ENCODE measurements at places on chromosomes 2 and 18.

DNA sequence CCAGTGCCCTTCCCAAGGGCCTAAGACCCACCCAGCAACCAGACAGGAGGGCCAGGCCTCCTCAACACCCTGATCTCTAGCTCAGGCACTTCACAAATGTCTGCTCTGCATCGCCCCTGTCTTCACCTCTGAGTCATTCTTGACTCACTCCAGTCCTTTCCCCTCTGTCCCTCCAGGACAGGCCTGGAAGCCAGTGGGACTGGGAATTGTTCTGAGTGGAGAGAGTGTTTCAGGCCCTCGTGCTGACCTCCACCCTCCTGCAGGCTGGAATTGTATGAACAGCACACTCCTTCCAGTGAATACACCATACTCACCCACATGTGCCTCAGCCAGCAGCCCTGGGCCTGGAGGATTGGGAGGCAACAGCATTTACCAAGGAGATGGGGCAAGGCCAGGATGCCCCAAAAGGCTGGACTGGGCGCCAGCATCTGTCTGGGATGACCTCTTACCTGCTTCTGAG is 304.2 kb downstream of the CYP26B1 start:
- no peak for DNase-seq

GRCh38 chr18:59665057-59666006 is 31.9 kb downstream of the CCBE1 start:
- no peak for DNase-seq

DNA sequence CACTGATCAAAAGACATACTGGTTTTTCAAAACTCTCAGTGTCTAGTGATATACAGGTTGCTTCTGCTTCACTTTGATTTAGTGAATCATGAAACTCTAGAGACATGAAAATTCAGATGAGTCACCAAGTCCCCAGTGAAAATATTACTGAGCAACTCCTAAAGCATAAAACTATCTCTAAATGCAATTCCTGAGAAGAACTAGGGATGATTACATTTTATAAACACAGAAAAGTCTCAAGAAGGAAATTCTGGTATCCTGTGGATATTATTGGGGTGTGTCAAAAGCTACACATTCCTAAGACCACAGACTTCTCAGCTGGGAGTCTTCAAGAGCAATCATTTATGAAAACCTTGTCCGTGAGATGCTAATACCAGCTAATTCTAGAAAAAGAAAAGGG is 9.7 kb downstream of the LRRTM4 start:
- no peak for DNase-seq

DNA sequence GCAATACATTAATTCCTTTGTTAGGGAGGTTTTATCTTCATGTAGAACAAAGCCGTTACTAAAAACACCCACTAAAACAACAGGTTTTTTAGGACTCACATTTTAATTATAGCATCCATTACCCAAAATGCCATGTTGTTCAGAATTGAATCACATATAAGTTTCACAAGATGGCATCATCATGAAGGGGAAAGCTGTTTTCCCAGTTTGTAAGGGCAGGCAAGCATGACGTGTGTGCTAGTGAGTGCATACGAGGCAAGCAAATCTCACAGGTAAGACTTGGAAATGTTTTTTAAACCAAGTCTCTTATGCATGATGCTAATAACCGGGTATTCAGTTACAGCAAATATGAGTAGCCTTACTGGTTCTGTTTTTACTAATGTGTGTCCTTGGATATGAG is 111.8 kb upstream of the NFATC1 start:
- no peak for DNase-seq

DNA sequence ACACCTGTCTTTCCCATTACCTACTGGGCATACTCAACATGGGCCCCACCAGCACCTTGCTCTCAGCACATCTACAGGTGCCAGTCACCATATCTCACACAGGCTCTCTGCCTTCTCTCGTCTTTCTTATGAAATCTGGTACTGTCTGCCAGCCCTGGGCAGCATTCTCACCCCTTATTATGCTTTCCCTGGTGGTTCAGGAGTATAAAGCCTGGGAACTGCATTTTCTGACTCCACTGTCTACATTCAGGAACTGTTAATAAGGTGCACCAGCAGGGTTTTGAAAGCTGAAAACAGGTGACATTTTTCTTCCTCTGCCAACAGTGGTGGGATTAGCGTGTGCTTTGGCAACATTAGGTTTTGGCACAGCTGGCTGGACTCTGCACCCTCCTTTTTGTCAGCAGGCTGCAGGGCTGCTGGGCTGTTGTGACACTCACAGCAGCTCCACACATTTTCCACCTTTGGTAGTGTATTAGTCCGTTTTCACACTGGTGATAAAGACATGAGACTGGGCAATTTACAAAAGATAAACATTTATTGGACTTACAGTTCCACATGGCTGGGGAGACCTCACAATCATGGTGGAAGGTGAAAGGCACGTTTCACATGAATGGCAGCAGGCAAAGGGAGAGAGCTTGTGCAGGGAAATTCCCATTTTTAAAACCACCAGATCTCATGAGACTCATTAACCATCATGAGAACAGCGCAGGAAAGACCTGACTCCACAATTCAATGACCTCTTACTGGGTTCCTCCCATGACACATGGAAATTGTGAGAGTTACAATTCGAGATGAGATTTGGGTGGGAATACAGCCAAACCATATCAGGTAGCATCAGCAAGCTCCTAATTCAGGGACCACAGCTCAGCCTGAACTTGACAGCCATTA is 343.1 kb upstream of the LYPD1 start:
- no peak for DNase-seq

DNA sequence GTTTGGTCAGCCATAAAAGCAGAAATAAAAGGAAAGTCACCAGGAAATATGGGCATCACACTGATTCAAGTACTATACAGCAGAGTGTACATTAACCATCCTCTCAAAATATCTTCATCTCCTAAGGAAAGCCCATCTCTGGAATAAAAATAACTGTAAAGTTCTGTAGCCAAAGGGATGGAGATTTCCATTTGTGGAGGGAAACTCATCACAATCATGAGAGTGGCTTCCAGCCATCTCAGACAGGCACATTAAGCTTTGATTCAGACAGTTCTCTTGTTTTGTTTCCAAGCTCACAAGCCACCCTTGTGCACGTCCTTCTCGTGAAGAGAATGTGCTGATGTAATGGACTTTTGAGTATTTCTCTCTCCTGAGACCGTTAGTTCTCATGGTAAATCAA is 695.5 kb downstream of the LRRTM4 start:
- no peak for DNase-seq

DNA sequence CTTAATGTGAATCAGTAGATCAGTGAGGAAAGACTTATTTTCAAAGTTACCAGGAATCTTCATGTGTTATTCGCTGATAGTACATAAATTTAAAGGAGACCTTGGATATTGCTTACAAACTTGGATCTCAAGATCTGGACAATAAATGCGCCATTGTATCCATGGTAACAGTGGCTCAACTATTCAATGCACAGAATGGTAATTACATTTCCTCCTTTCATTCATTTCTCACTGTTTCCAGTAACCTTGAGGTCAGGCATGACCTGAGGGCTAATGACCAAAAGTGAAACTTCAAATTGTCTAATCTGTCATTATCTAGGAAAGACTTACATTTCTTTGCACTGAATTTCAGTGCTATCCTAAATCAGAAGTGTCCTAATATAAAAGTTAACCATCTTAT is 8.1 kb downstream of the LRP2 start:
- no peak for DNase-seq

DNA sequence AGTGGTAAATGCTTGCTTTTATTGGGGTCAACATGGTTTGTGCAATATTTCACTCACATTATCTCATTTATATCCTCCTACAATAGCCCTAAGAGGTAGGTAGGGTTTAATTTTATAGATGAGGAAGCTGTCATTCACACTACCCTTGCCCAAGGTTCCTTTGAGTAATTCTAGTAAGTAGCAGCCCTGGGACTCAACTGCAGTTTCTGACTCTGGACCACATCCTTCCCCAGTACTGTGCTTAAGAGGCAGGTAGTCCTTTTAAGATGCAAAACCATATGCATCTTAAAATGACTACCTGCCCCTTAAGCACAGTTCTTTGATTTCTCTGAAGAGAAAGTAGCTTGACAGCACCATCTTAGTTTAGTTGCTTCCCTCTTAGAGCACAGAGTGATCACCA is 15.7 kb upstream of the NT5C1B start:
- no peak for DNase-seq

DNA sequence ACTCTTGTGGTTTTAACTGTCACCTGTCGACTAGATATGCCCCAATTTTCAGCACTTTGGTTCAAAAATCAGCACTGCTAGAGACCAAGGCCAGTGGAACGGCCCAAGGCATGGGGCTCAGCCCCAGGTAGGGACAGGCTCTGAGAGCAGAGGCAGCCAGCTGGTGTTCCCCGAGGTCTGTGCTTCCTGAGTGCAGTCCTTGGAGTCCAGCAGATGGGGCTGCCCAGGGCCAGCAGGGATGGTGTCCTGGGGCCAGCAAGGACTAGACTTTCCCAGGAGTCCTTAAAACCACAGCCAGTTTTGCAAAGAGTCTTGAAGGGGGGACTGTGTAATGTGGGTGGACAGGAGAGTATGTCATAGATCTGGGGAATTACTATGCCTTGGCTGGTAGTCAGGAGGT is 56.3 kb downstream of the POMC start:
- no peak for DNase-seq

DNA sequence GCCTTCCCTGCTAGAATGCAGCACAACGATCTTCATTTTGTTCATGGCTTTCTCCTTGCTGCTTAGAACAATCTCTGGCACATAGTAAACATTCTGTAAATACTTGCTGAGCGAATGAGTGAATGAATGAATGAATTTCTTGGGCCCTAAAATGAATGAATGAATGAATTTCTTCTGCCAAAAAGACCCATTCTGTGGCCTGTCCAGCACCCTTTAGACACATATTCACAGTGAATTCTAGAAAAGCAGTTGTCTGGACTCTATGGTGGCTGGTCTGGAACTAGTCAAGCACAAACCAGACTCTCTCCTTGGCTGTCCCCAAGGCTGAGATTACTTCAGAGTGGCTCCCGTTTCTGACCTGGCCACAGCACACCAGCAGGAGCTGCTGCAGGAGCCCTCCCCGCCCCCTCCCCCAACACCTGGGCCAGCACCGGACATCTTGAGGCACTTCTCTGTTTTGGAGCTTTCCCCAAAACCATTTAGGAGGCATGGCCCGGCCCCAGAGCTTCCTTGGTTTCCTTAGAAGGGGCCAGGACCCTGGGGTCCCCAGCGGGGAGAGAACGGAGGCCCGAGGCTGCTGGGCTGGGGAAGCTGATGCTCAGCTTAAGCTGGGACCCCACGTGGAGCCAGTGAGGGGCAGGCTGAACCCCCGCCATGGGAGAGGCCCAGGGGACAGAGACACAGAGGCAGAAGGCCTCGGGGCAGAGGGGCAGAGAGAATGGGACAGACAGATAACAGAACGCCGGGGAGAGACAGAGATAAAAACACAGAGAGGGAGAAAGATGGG is 159.0 kb downstream of the ZFP36L2 start:
- no peak for DNase-seq

DNA sequence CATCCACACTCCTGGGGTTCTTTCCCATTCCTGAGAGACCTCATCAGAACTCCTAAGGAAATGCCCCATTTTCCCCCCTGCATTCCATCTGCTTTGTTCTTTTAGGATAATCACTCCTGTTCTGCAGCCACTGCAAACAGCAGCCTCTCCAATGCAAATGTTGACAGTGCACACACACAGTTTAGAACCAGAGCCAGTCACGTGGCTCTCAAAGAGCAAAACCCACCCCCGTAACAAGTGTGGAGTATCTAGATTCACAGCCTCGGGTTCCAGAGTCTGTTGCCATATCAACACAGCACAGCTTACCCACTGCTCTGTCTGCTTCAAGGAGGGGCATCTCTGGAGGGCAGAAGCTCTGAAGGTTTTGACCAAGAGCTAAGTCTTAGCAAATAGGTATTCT is 180.0 kb downstream of the NAPG start:
- DNase-seq: no peak
